ENCODE measurements at places on chromosomes 1 and 21.

GRCh38 chr1:91374086-91374485 is 30.6 kb downstream of the HFM1 start:
- no peak for DNase-seq

DNA sequence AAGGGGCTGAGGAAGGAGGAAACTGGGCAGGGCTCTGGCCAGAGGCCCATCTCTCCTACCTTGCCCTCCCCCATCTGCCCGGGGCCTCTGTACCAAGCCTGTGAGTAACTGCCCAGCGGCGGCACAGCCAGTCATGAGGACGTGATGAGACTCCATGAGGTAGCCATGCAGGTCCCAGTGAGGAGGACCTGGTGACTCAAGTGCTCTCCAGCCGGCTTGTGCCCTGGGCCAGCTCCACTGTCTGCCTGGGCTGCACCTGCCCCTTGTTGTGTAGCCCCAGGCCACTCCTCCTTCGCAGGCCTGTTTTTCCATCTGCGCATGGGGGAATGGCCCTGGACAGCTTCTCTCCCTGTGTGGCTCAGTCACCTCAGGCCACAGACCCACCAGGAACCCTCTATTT is 42.0 kb upstream of the PADI1 start:
- DNase-seq, result no peak

DNA sequence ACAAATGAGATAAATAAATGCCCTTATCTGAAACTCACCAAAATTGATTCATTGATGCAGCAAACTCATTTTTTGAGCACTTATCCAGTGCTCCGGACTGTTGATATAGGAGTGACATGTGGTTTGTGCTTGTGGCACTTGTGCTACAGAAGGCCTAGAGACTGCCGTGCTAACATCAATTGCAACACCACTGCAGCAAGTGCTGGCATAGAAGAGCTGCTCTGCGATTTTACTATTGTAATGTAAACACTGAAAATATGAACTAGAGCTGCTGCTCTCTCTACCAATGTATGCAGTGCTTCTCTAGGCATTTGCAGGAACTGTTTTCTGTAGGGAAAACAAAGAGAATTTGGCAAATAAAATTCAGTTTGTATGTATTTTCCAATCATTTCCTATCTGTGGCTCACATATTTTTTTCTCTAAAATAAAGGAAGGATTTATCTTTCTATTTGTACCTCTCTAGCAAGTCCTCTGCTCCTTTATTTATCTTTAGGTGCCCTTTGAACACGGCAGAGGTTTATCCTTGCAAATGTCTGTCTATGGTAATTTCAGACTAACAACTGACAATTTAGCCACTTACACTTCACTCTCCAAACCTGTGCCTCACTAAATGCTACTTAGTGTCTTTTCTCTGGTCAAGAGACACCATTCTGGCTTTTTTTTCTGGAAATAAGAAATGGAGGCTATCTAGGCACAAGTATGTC is 409.5 kb upstream of the ADGRL2 start:
- no peak for DNase-seq

- no peak for DNase-seq
These were observed 37.7 kb downstream of the SYF2 start for GRCh38 chr1:25194572-25195020.

DNA sequence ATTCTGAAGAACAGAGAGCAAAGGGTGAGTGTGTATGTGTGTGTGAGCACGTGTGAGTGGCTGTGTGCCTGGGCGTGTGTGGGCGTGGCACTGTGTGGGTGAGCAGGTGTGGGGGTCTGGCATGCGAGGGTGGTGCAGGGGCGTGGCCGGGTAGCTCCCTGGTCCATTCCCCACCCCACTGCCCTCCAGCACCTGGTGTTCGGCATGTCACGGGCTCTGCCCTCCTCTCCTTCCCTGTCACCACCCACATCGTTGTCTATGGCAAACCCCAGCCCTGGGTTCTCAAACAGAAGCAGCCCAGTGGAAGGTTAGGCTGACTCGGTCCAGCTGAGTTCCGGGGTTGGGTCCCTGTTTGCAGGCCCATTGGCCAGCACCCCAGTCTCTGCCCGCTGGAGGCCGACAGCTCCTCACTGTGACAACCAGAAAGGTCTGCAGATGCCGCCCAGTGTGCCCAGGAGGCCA is 39.8 kb downstream of the UBE2G2 start:
- no peak for DNase-seq

DNA sequence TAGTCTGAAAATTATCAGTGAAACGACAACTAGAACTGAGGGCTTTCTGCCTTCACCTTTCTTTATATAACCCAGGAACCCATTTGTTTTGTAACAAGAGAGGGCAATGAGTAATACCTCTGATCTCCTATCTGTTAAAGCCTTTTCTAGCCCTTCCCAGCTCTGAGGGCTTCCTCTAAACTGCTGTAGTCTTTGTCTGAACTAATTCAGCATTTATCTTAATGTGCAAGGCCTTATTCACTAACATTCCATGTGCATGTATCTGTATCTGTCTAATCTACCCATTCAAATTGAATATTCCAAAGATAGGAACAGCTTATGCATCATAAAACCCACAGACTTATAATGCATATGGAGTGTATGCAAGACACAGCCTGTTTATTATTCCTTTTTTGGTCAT is 167.1 kb downstream of the LYPLAL1 start:
- DNase-seq, result no peak

- DNase-seq, result no peak
These were observed 20.9 kb upstream of the SH3BGRL3 start for GRCh38 chr1:26259005-26259404.

DNA sequence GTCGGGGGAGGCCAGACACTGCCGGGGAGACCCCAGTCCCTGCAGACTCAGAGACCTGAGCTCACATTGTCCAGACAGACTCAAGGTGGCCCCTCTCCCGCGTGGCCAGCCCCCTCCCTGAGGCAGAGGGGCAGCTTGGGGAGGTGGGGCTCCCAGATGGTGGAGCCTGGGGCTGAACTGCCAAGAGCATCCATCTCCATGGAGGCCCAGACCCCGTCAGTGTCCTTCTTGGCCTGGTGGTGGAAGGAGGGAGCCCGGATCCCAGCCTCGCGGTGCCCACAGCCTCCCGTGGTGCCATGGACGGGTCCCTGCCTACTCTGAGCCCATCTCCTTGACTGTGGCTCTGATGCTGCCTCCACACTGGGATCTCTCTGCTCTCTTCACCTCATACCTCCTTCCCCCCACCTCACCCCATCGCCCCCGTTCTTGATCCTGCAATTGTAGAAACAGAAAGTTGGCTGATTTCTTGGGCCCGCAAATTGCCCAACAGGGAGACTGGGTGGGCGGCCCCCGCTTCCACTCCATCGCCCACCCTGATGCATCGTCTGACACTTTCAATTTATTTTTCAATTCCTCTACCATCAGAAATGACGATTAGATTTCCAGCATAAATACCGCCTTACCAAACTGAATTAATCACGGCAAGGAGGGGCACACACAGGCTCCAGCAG is 348.9 kb downstream of the MATN1 start:
- DNase-seq, result no peak

DNA sequence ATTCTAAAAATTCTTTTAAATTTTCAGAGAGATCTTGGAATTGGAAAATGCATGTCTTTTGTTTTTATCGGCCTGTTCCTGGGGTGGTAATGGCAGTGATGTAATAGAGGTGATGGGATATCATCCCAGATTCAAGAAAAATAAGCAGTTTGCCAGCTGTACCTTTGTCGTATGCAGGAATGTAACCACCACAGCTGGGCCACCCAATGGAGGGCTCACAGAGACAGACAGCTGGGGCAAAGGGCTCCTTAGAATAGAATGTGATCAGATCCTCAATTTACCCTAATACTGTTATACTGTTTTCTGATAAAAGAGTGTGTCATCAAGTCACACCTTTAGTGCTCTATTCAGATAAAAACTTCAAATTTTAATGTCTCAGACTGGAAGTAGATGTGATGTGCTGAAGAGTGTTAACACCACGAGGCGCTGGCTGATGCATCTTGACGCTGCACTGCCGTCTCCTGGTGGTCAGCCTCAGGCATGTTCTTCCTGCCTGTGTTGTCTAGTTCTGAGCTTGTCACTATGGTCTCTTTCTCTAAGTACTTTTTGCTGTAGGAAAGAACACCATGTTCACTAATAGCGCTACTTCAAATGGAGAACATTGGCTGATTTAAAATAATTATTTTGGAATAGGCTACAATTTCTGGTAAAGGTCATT is 78.8 kb downstream of the C1orf21 start:
- DNase-seq, result no peak

Measured in activated B cell treated with CpG ODN at 0.5 μM for 24 hours (primary cell).